Pancreas (tissue), 10 donors: ENCODE measurements at places on chromosomes 7 and 10. TPM values are rescaled to one million over a fixed set of nuclear protein-coding genes. Genes with fewer than 3 reads are reported as not detected.
A peak's percentile ranks its signal among the peaks of the same experiment; 100 is the strongest.

GRCh38 chr7:102864958-102865357 lies 47.8 kb upstream of the LRRC17 start:
- H3K27me3 ChIP-seq: no peaks in the 10 kb centered on the region
- H3K4me1 ChIP-seq: no peaks in the 10 kb centered on the region
- no peaks in the 10 kb centered on the region for H3K36me3 ChIP-seq

DNA sequence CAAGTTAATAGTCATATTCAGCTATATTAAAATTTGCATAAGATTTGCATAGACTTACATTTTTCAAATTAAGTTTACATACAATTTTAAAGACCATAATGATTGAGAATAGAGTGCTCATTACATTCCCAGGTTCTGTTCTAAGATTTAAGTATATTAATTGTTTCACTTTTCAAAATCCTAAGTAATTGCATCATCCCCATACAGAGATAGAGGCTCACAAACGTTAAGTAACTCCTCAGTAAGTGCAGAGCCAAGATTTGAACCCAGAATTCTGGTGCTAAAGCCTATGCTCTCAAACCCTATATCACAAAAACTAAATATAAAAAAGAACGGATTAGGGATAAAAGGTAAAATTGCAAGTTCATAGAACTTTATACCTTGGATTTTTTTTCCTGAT lies 2.1 kb downstream of the ITIH5 start:
- no peak for DNase-seq
- H3K27ac ChIP-seq: no peak overlapping the region
- no peaks in the 10 kb centered on the region for H3K27me3 ChIP-seq

- peak; percentile 60 for DNase-seq
- no peaks in the 10 kb centered on the region for H3K27me3 ChIP-seq
- no peak overlapping the region for H3K27ac ChIP-seq
- no peaks in the 10 kb centered on the region for H3K4me1 ChIP-seq
These were observed 14.7 kb upstream of the C7orf33 start for GRCh38 chr7:148575640-148576411.

GRCh38 chr10:8462565-8462964 lies 408.1 kb downstream of the GATA3 start:
- H3K4me3 ChIP-seq: no peak overlapping the region
- no peak for DNase-seq
- H3K27me3 ChIP-seq: no peaks in the 10 kb centered on the region
- H3K36me3 ChIP-seq: no peaks in the 10 kb centered on the region
- H3K4me1 ChIP-seq: no peaks in the 10 kb centered on the region
- no peak overlapping the region for H3K27ac ChIP-seq

GRCh38 chr10:69939061-69939460 lies 113.6 kb upstream of the MACROH2A2 start:
- H3K27ac ChIP-seq: no peak overlapping the region
- H3K4me3 ChIP-seq: no peak overlapping the region
- no peaks in the 10 kb centered on the region for H3K36me3 ChIP-seq
- no peaks in the 10 kb centered on the region for H3K27me3 ChIP-seq
- no peaks in the 10 kb centered on the region for H3K4me1 ChIP-seq
- DNase-seq: no peak

- no peak overlapping the region for H3K27ac ChIP-seq
- H3K4me1 ChIP-seq: no peaks in the 10 kb centered on the region
- DNase-seq: no peak
- no peak overlapping the region for H3K4me3 ChIP-seq
- no peaks in the 10 kb centered on the region for H3K36me3 ChIP-seq
These were observed 202.8 kb downstream of the BMPER start for GRCh38 chr7:34108165-34108564.

GRCh38 chr7:158034571-158034970 lies 553.1 kb downstream of the PTPRN2 start:
- no peaks in the 10 kb centered on the region for H3K4me1 ChIP-seq
- H3K27ac ChIP-seq: no peak overlapping the region
- no peak overlapping the region for H3K4me3 ChIP-seq
- no peaks in the 10 kb centered on the region for H3K27me3 ChIP-seq

PHYHIPL gene
- total RNA-seq: 9.7 TPM

TFEC gene
- 0.16 TPM for total RNA-seq

NODAL gene
- total RNA-seq: not detected

CPXM2 gene
- 0.69 TPM for total RNA-seq
